ENCODE measurements at places on chromosomes 12 and 14.

GRCh38 chr14:67487937-67488893 lies at the start of gene TMEM229B:
Gene TMEM229B (minus strand): TSS chr14:67488721. CDS start chr14:67473923, 14,798 bp downstream.
- no peak for DNase-seq

GRCh38 chr12:18923721-18924120 lies 185.8 kb downstream of the CAPZA3 start:
- DNase-seq: no peak

GRCh38 chr12:123815968-123816367 lies 53.9 kb downstream of the DNAH10 start:
- DNase-seq: no peak

DNA sequence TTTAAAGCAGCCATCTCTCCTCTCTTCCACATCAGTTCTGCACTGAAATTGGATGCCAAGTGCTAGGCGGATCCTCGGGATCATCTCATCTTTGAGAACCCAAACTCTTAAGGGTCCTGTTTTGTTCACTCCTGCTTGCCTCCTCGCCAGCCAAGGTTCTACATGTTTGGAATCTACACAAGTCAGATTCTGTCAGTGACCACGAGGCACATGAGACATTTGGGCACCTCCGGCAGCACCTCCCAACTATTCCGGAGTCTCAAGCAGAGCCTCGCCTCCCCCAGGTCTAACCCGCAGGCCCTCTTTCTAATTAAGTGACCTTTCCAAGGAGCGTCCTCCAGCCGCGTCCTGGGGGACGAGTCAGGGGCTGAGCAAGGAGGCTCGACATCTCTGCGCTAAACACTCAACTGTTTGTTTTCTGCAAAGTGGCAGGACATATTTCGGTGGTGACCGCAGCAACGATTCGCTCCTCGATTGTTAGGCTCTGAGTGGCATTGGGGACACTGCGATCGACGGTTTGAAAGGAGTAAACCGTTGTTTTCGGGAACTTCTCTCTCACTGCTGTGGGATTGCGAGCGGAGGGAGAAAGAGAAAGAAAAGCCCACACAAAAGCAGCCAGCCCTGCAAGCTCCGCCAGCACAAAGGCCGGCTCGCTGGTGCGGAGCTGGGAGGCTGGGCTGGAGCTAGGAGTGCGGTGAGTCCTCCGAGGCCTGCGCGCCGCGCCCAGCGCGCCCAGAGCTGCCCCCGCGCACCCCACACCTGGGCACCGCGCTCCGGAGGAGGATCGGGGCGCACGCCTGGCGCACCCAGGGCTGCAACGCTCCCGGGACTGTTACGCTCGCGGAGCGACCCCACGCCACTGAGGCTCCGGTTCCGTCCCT lies 640 bp downstream of the ARMH4 start:
- DNase-seq: peak; percentile 76

DNA sequence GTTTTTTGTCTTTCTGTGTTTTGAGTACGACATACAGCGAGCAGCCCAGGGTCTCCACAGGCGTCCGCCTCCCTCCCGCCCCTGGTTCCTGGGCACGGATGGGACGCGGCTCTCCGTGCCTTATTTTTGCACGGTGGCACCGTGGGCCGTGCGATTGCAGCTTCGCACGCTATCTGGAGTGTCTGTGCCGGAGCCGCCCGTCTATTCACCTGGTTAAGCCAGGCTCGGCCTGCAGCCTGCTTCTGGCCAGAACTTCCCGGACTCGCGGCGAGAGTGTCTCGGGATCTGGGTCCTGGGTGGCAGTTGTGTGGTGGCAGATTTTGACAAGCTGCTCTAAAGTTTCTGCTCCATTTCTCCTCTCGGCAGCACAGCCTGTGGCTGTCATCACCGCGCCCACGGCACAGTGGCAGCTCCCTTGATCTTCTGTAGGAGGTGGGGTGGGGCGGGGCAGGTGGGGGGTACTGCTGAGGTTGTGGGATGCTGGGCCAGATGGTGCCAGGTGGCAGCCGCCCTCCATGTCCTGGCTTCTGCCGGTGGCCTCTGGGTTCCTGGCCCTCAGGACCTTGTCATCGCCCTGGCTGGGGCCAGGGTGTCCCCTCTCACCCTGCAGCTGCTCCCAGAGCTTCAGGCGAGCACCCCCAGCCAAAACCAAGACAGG lies 2.9 kb downstream of the MMP17 start:
- DNase-seq: no peak

DNA sequence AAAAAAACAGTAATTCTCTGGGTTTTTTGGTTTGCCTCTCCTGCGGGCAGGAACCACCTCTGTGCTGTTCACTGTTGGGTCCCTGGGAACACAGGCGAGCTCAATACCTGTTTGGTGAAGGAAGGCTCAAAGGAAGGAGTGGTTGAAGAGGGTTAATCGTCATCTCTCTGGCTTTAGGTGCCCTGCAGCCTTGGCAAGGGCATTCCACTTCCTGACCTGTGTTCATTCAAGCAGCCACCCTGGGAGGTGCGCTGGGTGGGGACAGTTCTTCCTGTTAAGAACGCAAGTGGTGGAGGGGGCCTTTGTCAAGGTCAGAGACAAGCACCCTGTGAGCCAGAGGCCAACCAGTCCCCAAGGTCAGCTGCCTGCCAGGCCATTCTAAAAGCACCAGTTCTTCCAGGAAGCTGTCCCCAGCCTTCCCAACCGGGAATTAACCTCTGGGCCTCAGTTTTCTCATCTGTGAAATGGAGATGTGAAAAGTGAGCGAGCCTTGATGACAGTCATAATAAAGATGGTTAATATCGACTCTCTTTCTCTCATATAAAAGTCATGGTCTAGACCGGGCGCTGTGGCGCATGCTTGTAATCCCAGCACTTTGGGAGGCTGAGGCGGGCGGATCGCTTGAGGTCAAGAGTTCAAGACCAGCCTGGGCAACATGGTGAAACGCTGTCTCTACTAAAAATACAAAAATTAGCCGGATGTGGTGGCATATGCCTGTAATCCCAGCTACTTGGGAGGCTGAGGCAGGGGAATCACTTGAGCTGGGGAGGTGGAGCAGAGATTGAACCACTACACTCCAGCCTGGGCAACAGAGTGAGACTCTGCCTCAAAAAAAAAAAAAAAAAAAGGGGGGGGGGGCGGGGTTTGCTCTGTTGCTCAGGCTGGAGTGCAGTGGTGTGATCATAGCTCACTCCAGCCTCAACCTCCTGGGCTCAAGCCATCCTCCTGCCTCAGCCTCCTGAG lies 6.1 kb downstream of the RHOF start:
- DNase-seq: no peak

GRCh38 chr14:51908086-51908485 lies 47.7 kb downstream of the GNG2 start:
- no peak for DNase-seq

GRCh38 chr12:91774434-91774921 lies 371.2 kb downstream of the BTG1 start:
- DNase-seq: no peak

DNA sequence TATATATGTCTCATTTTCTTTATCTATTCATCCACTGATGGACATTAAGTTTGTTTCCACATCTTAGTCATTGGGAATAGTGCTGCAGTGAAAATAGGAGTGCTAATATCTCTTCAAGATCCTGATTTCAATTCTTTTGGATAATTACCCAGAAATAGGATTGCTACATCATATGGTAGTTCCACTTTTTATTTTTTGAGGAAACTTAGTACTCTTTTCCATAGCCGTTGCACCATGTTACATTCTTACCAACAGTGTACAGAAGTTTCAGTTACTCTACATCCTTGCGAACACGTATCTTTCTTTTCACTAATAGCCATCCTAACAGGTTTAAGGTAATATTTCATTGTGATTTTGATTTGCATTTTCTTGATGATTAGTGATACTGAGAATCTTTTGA lies 29.8 kb downstream of the TESPA1 start:
- no peak for DNase-seq

- DNase-seq: peak; percentile 94
Observed at GRCh38 chr14:91835920-91836843, 31.2 kb downstream of the TC2N start.

DNA sequence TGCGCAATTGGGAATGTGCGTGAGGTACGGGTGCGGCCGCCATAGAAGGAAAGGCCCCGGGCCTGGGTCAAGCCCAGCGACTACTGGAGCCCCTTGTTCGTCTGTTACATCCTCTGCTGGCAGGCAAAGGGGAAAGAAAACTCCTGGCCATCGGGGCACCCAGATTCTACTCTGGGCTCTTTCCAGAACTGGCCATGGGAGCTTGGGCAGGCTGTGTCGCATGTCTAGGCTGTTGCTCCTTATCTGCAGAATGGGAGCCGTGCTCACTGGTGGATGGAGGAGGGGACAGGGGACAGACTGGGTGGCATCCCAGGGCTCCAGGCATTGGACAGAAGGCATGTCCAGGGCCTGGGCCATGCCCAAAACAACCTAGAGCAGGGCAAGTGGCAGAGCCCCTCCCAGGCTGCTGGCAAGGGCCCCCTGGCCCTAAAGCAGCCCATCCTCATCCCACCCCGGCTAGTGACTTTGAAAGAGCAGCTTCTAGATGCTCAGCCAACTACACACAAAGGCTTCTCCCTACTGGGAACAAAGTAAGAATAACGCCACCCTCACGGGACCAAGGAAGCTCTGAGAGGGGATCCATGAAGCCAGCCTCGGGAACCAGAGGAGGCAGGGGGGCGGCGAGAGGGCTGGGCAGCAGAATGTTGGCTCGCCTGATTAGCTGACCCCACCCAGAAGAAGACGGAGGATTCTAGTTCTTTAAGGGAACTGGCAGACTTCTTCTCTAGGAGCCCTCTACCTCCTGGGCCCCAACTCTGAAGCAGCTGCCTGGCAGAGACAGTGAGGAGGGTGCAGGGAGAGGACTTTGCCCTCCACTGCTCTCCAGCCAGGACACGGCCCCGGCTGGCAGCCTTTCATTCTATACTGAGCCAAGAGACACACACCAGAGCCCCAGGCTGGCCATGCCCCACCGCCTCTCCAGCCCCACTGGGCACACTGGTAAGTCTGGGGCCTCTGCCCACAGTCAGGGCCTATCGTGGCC lies 96.8 kb downstream of the SINHCAF start:
- DNase-seq: peak; percentile 61

- no peak for DNase-seq
Observed at GRCh38 chr14:54743382-54743781, 159.2 kb downstream of the GCH1 start.

GRCh38 chr12:13376610-13377373 lies 180.3 kb downstream of the EMP1 start:
- DNase-seq: no peak

GRCh38 chr12:114013575-114014345 lies 47.6 kb upstream of the RBM19 start:
- DNase-seq: no peak

DNA sequence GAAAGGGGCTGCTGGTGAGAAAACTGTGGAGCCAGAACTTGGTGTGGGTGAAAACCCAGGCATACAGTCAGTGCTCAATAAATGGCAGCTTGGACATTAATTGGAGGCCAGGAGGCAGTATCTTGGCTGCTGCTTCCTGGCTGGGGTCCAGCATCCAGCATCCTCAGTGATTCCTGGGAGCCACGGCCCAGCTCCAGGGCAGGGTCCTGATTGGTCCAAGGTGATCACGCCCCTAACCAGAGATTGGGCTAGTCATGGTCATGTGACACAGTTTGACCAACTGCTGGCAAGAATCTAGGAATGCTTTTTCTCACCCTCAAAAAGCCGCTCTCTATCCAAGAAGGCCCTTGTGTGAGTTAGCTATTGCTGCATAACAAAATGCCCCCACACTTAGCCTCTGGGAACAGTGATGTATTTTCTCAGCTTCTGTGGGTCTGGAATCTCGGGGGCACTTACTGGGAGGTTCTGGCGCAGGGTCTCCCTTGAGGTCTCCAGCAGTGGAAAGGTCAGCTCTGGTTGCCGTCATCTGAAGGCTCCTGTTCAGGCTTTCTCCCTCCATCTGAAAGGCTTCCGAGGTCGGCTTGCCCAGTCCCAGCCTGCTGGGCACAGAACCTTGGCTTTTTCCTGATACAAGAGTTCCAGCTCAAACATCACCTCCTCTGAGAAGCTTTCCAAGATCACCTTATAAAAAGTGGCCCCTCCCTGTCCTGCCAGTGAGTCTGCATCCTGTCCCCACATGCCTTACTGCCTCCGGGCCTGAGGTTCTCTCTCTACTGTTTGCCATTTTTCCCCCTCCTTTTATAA lies 119.2 kb upstream of the NCOR2 start:
- no peak for DNase-seq

DNA sequence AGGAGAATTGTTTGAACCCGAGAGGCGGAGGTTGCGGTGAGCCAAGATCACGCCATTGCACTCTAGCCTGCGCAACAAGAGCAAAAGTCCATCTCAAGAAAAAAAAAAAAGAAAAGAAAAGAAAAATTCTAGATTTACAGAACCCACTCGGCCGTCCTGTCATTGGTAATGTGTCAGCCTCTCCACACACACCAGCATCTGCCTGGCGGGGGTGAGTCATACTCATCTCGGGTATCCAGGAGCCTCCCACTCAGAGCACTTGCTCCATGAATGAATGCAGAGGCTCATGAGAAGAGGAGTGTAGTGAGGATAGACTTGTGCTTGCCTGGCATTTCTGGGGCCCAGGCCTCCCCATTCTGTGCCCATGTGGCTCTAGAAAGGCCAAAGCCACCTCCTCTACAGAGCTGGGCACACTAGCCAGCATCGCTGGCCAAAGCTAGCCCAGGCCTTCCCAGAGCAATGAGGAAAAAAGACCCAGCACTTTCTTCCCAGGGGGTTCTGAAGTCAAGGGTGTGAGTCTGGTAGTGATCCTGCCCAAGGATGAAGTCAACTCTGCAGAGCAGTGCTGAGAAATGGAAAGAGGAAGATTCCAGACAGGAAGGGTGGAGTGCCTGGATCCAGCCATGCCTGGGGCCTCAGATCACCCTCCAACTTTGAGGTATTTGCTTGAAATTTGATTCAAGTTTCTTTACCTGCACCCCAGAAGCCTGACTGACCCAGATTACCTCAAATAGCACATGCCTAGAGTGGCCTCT lies 31.2 kb upstream of the KLC1 start:
- DNase-seq: no peak

DNA sequence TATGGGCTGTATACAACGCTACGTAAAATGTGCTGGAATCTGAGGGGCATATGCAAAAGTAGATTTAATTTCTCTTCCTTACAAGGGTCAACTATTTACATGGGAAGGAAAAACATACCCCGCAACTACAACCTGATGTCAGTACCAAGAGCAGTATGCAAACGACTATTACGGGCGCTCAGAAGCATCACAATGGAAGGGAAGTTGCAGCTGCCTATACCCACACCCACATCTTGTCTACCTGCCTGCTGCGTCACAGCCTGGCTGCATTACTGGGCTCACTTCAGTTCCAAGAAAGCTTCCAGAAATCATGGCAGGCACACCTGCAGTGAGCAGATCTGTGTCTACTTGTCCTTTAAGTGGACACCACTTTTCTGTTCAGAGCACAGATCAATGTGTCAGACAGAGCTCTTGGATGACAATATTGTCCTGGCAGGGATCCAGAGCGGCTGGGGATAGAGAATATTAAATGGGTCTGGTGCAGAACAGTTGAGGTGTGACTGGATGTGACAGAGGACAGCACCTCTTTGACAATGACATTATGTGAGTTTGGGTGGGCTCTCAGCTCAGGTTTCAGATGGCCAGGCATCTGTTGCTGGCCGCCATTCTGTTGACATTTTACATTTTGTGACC lies 41.5 kb upstream of the GNG2 start:
- no peak for DNase-seq

- DNase-seq: no peak
Observed at GRCh38 chr12:13005649-13006048, 5.6 kb upstream of the HEBP1 start.

- no peak for DNase-seq
Observed at GRCh38 chr12:68876461-68876860, 56.5 kb downstream of the CPM start.

GRCh38 chr12:10557766-10558165 lies 52.1 kb downstream of the EIF2S3B start:
- DNase-seq: no peak
